ENCODE measurements at places on chromosomes 13 and 19. TPM values are rescaled to one million over a fixed set of nuclear protein-coding genes. Genes with fewer than 3 reads are reported as not detected.

- peak; percentile 48 for DNase-seq
Observed at GRCh38 chr19:4870025-4870700, 2.7 kb upstream of the PLIN3 start.

DNA sequence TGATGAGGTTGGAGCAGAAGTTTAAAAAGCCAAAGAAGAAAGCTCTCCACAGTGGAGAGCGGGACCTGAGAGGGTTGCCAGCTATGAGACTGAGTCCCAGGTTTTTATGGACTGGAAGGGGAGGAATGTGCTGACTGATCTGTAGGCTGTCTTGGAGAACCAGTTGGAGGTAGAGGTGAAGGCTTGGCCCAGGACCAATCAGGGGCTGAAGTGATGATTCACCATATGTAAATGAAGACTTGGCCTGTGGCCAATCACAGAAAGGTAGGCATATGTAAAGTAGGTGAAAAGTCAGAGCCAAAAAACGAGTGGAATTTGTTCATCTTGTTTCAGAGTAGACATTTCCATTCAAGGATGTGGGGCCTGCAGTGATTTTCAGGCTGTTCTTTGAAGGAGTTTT lies 17.5 kb upstream of the KBTBD6 start:
- no peak for DNase-seq

- no peak for DNase-seq
Observed at GRCh38 chr13:98970330-98970729, 7.5 kb downstream of the DOCK9 start.

Gene CGB8
- total RNA-seq = not detected

Gene PLIN4
- total RNA-seq = 0.12 TPM
